ENCODE measurements at places on chromosomes 5 and 9.
A peak's percentile ranks its signal among the peaks of the same experiment; 100 is the strongest.

DNA sequence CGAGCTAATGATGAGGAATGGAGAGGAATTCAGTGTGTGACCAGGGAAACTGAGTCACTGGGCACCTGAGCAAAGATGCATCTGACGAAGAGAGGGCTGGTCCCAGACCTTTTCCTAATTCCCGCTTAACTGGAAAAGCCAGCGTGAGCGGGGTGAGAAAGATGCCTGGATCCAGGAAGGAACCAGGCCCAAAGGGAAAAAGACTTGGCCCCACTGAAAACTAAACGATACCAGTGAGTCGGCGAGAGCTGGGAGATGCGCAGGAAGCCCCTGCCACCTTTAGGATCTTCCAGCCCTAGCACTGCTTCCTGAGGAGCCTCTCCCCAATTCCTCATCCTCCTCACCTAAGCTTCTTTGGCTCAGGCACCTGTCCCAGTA, 499 bp upstream of the FCHSD1 start:
- DNase-seq, result no peak

- peak; percentile 54 for DNase-seq
Observed at GRCh38 chr5:59893429-59894227, at the start of gene PDE4D. Gene PDE4D (minus strand): TSS chr5:59893726.

GRCh38 chr9:72382405-72382804, 17.4 kb upstream of the ZFAND5 start:
- DNase-seq, result no peak

DNA sequence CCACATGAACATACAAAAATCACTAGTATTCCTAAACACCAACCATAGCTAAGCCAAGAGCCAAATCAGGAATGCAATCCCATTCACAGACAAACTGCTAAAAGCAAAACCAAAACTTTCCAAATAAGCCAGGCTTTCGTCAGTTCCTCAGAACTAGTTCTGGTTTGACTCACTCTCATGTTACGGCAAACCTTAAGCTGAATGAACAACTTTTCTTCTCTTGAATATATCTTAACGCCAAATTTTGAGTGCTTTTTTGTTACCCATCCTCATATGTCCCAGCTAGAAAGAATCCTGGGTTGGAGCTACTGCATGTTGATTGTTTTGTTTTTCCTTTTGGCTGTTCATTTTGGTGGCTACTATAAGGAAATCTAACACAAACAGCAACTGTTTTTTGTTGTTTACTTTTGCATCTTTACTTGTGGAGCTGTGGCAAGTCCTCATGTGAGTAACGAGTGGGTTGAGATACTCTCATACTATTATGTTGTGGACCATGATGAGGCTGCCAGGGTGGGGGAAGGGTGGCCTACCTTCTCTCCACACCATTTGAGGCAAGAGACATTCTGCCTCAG, at the start of gene PDCD1LG2:
Gene PDCD1LG2, plus strand, starts transcription at position 172 of the 572 bp plus-strand sequence. CDS start 12,016 bp downstream, outside the sequence.
- DNase-seq, result no peak

All from left renal cortex interstitium (tissue), 4 donors.